ENCODE measurements at places on chromosomes 3 and 15.

DNA sequence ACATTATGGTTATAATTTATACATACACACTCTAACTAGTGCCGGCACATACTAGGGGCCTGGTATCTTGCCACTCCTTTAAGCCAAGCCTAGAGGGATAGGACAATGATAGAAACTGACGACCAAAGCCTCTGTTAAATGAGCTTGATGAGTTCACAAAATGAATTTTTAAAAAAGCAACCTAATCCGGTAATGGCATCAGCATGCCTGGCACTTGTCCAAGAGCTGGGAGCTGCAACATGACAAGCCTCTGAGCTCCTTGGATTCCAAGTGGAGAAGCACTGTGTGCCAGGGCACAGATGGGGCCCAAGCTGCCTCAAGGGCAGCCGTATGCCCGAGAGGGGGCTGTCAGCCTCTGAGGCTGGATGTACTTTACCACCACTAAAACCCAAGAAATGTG lies 9.7 kb downstream of the ETV5 start:
- peak; percentile 45 for DNase-seq

DNA sequence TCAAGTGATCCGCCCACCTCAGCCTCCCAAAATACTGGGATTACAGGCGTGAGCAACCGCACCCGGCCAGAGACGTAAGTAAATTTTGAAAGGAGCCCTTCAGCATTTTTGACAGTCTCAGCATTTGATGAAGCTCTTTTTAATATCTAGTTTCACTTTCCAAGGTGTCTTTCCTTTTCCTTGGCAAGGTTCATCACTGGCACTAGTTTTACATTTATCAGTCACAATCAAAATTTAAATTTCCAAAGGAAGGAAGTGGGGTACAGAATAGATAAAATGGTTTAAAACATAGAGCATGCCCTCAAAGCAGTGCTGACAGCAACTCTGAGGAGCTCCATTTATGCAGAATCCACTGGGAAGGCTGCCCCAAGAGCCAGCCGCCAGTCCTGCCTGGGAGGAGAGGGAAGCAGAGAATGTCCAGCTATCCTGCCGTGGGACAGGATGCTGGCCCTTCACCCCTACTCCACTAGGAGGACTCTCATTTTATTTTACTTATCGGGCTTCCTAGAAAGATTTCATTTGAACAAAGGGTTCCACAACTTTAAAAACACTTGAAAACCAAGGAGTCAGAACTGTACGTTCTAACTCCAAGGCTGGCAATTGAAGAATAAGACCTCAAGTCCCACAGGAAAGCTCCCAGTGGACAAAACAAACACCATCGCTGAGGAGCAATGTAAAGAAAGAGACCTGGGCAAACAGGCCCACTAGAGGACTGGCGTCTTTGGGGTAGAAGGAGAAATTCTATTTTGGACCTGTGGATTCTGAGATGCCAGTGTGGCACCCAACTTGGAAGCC lies 9.9 kb downstream of the SFMBT1 start:
- no peak for DNase-seq

GRCh38 chr15:67397139-67397538 lies 123.8 kb upstream of the C15orf61 start:
- no peak for DNase-seq

DNA sequence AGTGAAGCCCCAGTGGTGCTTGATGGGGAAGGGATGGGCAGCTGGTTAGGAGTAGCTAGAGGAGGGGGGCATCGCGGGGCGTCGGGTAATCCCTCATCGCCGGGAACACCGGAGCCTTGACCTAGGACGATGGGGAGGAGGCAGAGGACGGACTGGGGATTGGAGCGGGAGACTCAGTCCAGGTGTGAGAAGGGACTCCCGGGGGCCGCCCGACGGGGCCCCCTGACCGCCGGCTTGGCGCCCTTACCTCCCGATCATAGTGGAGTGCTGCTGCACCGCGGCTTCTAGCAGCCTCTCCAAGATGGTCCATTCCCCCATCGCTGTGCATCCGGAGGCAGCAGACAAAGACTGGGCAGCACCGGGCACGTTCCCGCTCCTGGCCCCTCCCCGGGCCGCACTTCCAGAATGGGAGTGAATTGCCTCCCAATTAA lies 612 bp downstream of the GJD2 start:
- no peak for DNase-seq

GRCh38 chr15:78178064-78178463 lies 28.9 kb downstream of the IDH3A start:
- no peak for DNase-seq

GRCh38 chr3:11304175-11304574 lies 32.0 kb downstream of the ATG7 start:
- no peak for DNase-seq
